Fibroblast of skin of scalp (primary cell): ENCODE measurements at places on chromosomes 4 and X.

GRCh38 chrX:132714913-132715312 lies 226.1 kb upstream of the MBNL3 start:
- no peak for DNase-seq

GRCh38 chrX:13103914-13104274 lies 59.5 kb upstream of the FAM9C start:
- no peak for DNase-seq

DNA sequence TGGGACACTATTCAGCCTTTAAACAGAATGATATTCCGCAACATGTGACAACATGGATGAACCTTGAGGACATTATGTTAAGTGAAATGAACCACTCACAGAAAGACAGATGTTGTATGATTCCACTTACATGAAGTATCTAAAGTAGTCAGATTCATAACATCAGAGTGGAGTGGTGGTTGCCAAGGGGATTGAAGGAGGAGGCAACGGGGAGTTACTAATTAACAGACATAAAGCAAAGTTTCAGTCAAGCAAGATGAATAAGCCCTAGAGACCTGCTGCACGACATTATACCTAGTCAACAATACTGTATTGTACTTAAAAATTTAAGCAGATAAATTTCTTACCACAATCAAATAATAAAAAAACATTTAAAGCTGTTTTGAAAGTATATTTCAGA lies 105.0 kb upstream of the NR0B1 start:
- DNase-seq: no peak

GRCh38 chr4:18882468-18882867 lies 860.9 kb upstream of the LCORL start:
- peak; percentile 84 for DNase-seq

DNA sequence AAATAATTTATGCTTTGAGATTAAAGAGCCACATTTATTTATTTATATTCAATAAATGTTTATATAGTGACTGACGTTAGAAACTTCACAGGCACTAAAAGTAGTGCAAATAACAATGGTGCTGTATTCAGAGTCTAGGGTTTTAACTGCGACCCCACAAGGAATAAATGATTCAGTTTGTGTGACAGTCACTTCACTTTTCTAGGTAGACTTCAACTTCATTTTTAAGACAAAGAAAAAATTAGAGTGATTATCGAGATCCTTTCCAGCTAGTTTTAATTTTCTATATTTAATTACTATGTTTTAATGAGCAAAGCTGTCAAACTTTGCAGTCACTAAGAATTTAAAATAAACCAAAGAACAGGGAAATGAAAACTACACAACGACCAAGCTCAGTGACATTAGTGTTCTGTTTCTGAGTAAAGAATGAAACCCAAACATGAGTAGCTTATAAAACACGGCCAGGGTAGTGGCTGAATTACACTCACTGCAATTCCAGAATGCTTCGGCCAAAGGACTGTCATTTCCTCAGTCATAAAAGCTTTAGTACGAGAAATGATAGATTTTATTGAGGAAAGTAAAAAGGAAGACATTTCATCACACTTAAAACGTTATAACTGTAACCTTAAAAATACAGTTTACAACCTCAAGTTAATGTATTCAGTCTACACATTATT lies 38.6 kb downstream of the ADGRA3 start:
- no peak for DNase-seq

DNA sequence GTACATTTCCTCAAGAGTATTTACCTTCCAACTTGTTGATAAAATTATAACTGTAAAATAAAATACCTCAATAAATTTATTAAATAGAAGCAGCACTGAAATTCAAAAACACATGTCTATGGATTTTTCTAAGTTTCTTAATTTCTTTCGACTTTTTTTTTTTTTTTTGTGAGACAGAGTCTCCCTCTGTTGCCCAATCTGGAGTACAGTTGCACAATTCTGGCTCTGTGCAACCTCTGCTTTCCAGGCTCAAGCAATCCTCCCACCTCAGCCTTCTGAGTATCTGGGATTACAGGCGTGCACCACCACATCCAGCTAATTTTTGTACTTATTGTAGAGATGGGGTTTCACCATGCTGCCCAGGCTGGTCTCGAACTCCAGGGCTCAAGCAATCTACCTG lies 79.8 kb downstream of the IQCM start:
- DNase-seq: no peak

GRCh38 chr4:165982934-165983333 lies 109.9 kb downstream of the TLL1 start:
- DNase-seq: peak; percentile 55

- peak; percentile 31 for DNase-seq
Measured at GRCh38 chr4:78057135-78057599, at the start of gene FRAS1. Gene FRAS1, plus strand, starts transcription at chr4:78057323. Its CDS starts 687 bp downstream, at chr4:78058010.

DNA sequence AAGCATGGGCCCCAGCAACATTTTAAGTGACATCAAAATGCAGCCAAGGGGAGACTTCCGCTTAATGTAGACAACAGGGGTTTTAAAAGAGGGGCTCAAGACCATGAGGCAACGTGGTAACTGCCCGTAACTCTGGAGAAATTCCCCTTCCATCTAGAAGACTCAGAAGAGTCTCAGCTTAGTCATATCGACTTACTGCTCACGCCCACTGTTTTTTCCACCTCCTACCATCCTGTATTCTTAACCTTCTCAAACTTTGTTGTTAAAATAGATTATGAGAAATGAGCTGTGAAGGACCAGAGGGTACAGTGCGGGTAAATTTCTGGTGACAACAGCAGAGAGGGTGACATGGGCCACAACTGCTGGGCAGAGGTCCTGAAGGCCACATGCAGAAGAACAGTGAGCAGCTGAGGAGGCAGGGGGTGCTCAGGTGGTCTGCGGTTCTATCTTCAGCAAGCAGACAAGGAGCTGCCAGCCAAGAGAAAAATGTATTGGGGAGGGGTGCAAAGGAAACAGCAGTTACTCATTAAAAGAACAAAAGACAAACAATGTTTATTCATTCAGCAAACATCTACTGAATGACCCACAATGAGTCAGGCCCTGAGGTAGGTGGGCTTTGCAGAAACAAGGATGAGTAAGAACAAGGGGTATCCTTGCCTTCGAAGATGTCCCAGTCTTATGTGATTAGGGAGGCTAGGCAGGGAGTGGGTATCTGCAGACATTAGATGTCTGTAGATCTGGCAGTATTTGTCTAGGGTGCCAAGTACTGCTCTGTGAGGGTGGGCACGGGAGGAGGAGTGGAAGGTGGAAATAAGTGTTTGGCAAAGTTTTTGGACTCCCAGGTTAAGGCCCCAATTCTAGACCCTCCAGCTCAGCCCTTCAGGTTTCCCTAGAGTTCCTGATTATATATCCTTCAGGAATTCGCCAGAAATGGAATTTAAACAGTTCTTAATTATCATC lies 175.3 kb downstream of the TSPAN5 start:
- DNase-seq: peak; percentile 48

DNA sequence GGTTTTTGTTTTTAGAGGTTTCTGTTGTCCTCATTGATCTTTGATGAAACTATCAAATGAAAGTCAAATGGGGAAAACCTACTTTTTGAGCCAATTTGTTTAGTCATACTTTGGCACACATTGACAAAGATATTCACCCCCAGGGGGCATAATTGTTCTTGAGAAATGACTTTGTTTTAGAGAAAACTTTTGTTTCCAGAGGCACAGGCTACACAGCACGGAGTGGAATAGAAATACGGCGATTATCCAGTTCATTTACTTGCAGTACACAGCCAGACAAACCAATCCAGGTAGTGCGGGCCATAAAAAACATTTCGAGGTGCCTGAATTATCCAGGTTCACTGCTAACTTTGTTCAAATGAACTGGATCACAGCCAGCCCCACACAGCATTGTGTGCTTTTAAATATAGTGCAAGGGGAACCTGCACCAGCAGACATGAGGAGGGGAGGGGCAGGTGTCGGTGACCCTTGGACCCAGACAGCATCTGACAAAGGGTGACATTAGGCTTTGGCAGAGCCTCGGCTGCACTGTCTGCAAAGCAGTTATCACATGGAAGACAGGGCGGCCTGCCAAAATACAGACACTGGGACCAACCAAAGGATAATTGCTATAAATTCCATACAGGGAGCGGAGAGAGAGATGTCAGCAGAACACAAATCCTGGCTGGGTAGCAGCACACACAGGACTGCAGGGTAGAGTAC lies 179.6 kb upstream of the NOCT start:
- DNase-seq: no peak

DNA sequence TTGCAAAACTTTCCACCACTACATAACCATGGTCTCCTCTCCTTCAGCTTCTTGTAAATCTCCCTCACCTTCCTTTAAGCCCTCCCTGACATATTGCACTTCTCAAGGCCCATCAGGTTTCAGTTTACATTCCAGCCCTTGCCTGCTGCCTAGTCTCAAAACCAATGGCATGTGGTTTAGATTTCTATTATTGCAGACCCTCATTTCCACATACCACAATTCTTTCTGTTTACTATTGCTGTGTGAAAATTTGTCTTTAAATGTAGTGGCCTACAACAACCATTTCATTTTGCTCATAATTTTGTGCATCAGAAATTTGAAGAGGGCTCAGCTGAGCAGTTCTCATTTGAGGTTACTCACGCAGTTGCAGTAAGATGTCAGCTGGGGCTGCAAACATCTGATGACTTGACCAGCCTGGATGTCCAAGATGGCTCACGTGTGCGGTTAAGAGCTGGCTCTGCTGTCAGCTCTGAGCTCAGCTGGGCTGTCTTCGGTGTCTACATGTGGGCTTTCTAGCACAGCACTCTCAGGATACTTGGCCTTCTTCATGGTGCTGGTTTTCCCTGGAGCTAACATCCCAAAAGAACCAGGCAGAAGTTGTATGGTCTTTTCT lies 29.9 kb upstream of the SOD3 start:
- DNase-seq: peak; percentile 53

DNA sequence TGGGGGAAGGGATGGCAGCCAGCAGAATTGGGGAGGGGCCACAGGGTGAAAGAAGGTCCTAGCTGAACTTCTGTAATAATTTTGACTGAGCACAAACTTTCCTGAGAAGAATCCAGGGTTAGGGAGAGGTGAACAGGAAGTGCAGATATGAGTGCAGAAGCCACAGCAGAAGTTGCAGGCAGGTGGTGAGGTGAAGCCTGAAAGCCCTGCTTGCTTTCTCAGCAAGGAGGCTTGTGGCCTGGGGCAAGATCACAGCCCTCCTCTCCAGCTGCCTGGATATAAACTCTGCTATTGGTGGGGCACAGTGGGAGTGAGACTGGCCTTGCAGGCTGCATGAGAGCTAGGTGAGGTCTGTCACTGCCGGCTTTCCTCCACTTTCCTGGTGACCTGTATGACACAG lies 44.1 kb upstream of the UPRT start:
- DNase-seq: no peak

DNA sequence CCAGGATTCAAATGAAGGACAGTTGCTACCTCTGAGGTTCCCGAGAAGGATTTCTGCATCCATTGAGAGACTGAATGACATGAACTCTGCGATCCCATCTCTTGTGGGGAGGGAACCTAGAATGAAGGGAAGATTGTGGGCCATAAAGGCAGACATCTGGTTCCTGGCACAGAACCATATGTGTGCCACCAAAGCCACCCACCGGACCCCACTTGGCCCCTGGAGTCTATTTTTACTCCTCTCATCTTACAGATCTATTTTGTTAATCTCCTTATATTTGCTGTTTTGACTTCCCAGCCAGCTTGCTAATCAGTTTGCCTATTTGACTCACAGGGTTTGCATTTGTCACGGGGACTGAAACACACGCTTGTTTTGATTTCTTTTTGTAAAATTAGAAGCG lies 7.3 kb downstream of the SOD3 start:
- DNase-seq: no peak

GRCh38 chr4:79357365-79357764 lies 31.5 kb upstream of the NAA11 start:
- no peak for DNase-seq

DNA sequence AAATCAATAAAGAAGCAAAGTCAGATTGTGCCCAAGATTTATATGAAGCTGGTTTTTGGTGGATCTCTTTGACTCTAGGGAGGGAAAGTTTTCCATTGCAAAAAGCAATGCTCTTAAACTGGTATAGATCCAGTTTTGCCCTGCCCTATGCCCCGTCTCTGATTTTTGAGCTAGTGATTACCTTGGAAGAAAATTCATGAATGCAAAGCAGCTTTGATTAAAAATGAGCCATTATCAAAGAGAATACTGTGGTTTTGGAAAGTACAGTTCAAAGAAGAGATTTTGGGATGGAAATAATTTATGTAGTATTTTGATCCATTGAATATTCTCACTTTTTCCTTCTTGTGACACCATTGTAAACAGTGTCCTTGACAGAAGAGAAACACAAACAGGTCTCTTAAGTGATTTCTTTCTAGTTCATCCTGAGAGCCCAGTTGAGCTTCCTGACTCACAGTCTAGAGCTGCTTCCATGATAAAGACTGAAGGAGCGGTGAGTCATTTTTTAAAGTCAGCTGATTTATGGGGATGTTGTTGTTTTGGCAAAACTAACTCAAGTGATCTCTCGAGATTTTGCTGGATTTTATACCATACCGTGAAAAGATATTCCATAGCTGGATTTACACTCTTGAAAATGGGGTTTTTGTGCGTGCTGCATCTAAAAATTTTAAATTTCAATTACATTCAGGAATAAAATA lies 76.7 kb downstream of the AFF1 start:
- peak; percentile 71 for DNase-seq

GRCh38 chr4:36215627-36216026 lies 28.7 kb downstream of the ARAP2 start:
- DNase-seq: no peak

GRCh38 chrX:24574743-24575142 lies 72.4 kb downstream of the PCYT1B start:
- no peak for DNase-seq

GRCh38 chr4:145934434-145935047 lies 4.1 kb downstream of the ZNF827 start:
- no peak for DNase-seq

DNA sequence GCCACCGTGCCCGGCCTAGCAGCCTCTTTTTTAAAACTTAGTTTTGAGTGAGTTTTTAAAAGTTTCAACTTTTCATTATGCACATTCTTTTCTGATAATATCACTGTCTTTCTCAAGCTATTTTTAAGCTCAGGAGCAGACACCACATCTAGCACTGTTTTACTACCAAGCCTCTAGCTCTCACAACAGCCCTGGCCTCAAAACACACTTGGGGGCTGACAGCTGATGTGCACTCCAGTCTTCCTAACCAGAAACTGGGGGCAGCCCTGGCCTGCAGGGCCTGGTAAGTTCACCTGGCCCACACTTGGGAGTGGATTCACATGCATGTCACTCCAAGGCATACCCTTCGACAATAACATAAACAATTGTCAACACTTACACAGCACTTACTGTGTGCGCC lies 34.0 kb downstream of the CENPU start:
- DNase-seq: peak; percentile 12

DNA sequence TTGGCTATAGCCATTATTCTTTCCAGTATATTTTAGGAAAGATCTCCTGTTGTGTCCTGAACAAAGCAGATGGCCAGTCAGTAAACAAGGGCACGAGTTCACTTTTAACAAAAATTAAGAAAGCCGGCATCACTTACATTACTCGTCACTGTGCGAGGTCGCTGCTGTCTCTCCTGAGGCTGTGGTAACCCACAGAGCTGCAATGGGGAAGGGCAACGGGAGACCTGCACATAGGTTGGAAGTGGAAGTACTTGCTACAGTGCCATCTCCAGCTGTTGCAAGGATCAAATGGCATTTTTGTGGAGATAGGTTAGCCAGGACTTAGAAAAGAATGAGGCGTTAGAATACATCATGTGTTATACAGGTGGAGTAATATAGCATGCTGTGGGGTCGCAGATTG lies 132.2 kb downstream of the KLHL8 start:
- DNase-seq: no peak
